ENCODE measurements at places on chromosomes 13 and 19. TPM values are rescaled to one million over a fixed set of nuclear protein-coding genes. Genes with fewer than 3 reads are reported as not detected.

CLEC17A gene
- not detected for total RNA-seq

FOSB gene
- total RNA-seq, result 907 TPM

ZNF460 gene
- 50.3 TPM for total RNA-seq

GSX1 gene
- total RNA-seq, result not detected

ZNF285 gene
- 0.93 TPM for total RNA-seq

RPL28 gene
- 1,147 TPM for total RNA-seq

UBE2L5 gene
- total RNA-seq, result 0.26 TPM

ACP5 gene
- total RNA-seq, result 35.0 TPM

MIA gene
- not detected for total RNA-seq

MAP4K1 gene
- 3.9 TPM for total RNA-seq

ZGLP1 gene
- total RNA-seq, result 0.55 TPM

SRRM5 gene
- 0.22 TPM for total RNA-seq

IZUMO1 gene
- 2.0 TPM for total RNA-seq

LGI4 gene
- total RNA-seq, result 7.7 TPM

NAPSA gene
- 0.22 TPM for total RNA-seq

SNRPA gene
- 41.3 TPM for total RNA-seq

TMC4 gene
- total RNA-seq, result 1.6 TPM

CD177 gene
- 14.2 TPM for total RNA-seq

FBXO27 gene
- 21.7 TPM for total RNA-seq

SIGLEC7 gene
- total RNA-seq, result 8.1 TPM

IRS2 gene
- 97.3 TPM for total RNA-seq

PTGER1 gene
- total RNA-seq, result 0.55 TPM

ACER1 gene
- not detected for total RNA-seq

ZNF570 gene
- total RNA-seq, result 5.2 TPM

OR7D2 gene
- total RNA-seq, result not detected

SLC10A2 gene
- not detected for total RNA-seq

HSPB6 gene
- total RNA-seq, result 506 TPM

TLE2 gene
- total RNA-seq, result 35.6 TPM

GNG7 gene
- total RNA-seq, result 1.7 TPM

ZNF208 gene
- 5.2 TPM for total RNA-seq

ADGRE2 gene
- 10.9 TPM for total RNA-seq

ETV2 gene
- total RNA-seq, result 0.74 TPM

LRCH1 gene
- 21.0 TPM for total RNA-seq

CTXN1 gene
- total RNA-seq, result 0.96 TPM

TSPAN16 gene
- not detected for total RNA-seq

PSENEN gene
- total RNA-seq, result 66.8 TPM

IGSF23 gene
- not detected for total RNA-seq
